ENCODE measurements at places on chromosomes 13 and 19. TPM values are rescaled to one million over a fixed set of nuclear protein-coding genes. Genes with fewer than 3 reads are reported as not detected.

Gene JAK3
- total RNA-seq = 0.19 TPM

Gene RNF113B
- not detected for total RNA-seq

Gene ZNF534
- not detected for total RNA-seq

Gene ZNF528
- 0.21 TPM for total RNA-seq

Gene ZNF541
- not detected for total RNA-seq

Gene CKM
- total RNA-seq = not detected

Gene LIM2
- total RNA-seq = not detected

Gene ZNF792
- total RNA-seq = 1.3 TPM

Gene MCEMP1
- total RNA-seq = not detected

Gene OR2Z1
- total RNA-seq = not detected

Gene CCNE1
- total RNA-seq = 23.6 TPM

Gene CXCL17
- total RNA-seq = not detected

Gene CLEC17A
- total RNA-seq = not detected

Gene ARHGAP33
- total RNA-seq = 4.9 TPM

Gene OSCAR
- total RNA-seq = 0.19 TPM

Gene GPI
- total RNA-seq = 728 TPM

Gene CEBPG
- total RNA-seq = 48.8 TPM

Gene PRODH2
- 0.57 TPM for total RNA-seq

Gene CABP5
- total RNA-seq = not detected

Gene KLK10
- total RNA-seq = 0.45 TPM

Gene NLRP5
- 0.03 TPM for total RNA-seq

Gene ADGRE1
- 3.8 TPM for total RNA-seq

Gene ZNF829
- 0.37 TPM for total RNA-seq

Gene SIPA1L3
- 51.3 TPM for total RNA-seq

Gene SLC25A15
- total RNA-seq = 17.7 TPM

Gene CD37
- total RNA-seq = not detected

Gene ZNF441
- total RNA-seq = not detected

Gene C1QTNF9
- not detected for total RNA-seq

Gene ZNF497
- 0.95 TPM for total RNA-seq

Gene ZNF814
- total RNA-seq = 1.7 TPM

Gene KCNN4
- 57.6 TPM for total RNA-seq

Gene ZIC2
- 7.1 TPM for total RNA-seq

Gene SLC5A5
- total RNA-seq = 0.35 TPM

Gene TIMM50
- total RNA-seq = 219 TPM

Gene FCER2
- not detected for total RNA-seq

Gene CAMSAP3
- 4.0 TPM for total RNA-seq

Gene KCNC3
- total RNA-seq = 1.5 TPM

Gene KLK3
- total RNA-seq = not detected

Gene NLRP9
- total RNA-seq = not detected

Gene ZIM2
- total RNA-seq = not detected

Gene SH3GL1
- total RNA-seq = 59.9 TPM

Gene ZC3H4
- total RNA-seq = 20.4 TPM

Gene BRD4
- total RNA-seq = 22.9 TPM

Gene SHISA2
- not detected for total RNA-seq

Gene FPR1
- total RNA-seq = 0.11 TPM

Gene INSL3
- total RNA-seq = 0.31 TPM

Gene SIGLEC5
- not detected for total RNA-seq

All from A549 treated with GW870086 at 1 μM for 4 hours (cell line).